ENCODE measurements at places on chromosomes 4 and X.

GRCh38 chr4:66430856-66431255, 760.6 kb upstream of the EPHA5 start:
- DNase-seq = no peak

DNA sequence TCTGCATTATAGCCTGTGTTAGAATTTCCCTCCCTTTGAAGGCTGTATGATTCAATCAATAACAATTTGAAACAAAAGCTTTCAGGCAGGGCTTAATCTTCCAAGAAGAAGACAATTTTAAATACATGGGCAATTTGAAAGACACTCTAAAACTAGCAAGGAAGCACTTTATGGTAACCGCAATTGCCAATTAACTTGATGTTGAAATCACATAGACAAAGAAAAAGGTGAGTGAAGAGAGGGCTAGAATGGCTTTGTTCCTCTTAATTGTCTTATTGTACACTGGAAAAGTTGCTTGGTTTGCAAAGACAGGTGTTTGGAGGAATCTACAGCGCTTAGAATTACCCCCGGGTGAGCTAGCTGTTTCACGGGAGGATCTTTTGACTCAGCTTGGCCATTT, 74.4 kb upstream of the PRKX start:
- DNase-seq = no peak

- no peak for DNase-seq
Measured at GRCh38 chrX:96564595-96564994, 120.0 kb upstream of the DIAPH2 start.

DNA sequence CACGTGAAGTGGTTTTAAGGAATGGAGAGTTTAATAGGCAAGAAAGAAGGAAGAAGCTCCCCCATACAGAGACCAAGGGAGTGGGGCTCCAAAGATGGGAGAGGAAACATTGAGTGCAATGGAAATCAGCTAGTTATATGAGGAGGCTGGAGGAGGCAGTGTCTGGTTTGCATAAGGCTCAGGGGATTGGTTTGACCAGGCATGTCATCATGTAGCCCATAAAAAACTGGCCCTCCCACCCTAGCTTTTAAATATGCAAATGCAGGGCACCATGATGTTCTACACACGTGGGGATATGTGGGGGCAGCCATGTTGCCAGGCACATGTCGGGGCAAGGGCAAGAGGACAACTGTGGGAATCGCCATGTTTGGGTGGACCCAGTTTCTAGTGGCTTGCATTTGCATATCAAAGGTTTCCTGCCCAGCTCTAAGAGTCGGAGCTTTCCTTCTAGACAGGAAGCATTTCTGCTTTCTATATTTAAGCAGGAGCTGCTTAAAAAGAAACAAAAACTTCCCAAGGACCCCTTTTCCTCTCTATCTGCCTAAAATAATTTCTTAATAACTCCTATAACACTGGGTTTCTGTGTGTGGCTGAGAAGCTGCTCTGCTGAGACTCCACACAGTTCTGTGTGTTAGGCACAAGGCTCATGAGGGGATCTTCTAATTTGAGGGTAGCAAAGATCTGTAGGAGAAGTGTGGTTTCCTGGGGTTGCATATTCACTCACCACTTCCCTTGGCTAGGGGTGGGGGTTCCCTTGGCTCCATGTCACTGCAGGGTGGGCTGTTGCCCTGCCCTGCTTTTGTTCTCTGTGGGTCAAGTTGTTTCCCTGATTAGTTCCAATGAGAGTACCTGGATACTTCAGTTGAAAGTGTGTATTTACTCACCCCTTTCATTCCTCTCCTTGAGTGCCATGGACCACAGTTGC, 113.5 kb downstream of the VSIG4 start:
- no peak for DNase-seq

DNA sequence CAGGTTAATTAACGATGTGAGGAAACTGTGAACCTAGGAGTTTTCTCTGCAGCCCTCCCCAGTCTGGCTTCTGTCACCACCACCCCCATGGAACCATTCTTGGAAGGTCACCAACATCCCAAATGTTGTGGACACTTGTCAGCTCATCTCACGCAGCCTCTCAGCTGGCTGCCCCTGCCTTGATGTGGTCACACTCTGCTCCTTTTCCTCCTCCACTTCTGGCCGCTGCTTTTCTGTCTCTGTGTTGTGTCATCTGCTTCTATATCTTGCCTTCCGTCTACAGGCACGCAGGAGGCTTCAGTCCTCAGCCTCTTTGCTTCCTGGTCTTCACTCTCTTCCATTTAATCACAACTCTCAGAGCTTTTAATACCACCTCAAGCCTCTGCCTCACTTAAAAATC, 371.5 kb upstream of the SLIT2 start:
- no peak for DNase-seq

DNA sequence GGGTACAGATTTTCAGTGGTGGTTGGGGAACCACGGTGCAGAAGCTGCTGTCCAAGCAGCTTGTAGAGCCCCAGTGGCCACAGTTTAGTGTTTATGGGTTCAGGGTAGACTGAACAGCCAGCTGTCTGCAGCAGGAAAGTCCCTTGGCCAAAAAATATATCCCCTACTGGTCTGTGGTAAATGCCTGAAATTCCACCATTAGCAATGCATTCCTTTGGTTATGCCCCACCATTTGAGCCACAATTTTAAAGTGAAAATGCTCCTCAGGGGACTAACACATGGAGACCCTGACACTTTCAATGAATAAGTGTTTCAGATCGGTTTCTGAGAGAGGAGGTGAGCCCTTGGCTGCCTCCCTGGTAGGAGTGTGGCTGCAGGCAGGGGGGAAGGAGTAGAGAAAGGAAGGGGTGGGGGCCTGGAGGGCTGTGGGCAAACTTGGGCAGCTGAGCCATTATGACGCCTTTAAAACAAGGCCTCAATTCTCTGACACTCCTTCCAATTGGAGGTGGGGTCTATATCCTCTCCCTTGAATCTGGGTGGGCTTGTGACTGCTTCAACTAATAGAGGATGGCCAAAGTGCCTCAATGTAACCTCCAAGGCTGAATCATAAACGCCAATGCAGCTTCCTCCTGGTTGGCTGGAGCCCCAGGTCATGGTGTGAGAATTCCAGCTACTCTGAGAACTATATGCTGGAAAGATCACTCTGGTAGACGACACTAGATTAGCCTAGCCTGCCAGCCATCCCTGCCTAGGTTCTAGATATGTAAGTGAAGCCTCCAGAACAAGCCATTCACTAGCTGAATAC, 75.8 kb upstream of the ATP6AP2 start:
- peak; percentile 93 for DNase-seq

GRCh38 chr4:62193761-62194160, 993.6 kb downstream of the ADGRL3 start:
- no peak for DNase-seq

DNA sequence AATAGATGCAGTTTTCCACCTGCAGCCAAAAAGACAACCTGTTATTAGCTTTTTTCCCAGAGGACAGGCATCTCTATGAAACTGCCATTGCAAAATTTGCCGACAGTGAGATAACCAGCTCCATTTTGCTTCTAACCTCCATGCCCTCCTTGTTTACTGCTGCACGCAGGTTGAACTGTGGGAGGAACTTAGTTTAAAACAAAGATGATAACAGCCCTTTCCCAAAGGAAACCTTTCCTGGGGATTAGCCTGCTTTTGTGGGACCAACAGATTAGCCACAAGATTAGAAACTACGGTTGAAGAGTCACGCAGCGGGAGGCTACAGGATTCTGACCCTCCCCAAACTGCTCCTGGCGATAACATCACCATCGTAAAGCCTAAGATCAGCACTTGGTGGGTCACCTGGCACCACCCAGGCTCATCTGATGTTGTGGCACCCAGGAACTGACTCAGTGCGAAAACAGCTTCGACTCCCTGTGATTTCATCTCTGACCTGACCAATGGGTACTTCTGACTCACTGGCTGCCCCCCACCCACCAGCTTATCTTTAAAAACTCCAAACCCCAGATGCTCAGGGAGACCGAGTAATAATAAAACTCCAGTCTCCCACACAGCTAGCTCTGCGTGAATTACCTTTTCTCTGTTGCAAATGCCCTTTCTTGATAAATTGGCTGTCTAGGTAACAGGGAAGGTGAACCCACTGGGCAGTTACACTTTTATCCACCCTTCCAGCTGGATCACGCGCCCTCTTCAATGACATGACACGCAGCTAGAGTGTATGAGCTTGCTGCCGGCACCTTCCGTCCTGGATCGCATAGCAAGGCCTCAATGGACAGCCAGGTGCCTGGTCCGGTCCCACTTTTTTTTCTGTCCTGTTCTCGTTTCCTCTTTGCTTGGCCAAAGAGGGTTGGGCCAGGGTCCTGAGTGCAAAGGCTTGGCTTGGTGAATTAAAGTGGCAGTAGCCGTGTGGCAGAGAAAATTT, 27.2 kb downstream of the NOP14 start:
- DNase-seq = peak; percentile 93

All from kidney tubule cell (primary cell).